ENCODE measurements at places on chromosomes 13 and 19.

DNA sequence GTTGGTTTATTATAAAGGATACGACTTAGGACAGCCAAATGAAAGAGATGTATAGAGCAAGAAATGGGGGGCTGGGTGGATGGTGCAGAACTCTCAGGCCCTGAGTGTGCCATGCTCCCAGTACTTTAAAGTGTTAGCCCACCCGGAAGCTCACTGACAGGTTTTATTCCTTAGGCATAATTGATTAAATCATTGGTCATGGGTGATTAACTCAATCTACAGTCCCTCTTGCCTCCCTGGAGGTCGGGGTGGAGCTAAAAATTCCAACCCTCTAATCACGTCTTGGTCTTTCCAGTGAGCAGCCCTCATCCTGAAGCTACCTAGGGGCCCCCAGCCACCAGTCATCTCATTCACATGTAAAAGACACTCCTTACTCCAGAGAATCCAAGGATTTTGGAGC, 9.9 kb upstream of the LEUTX start:
- no peak for ATAC-seq

GRCh38 chr13:55543053-55543452, 1597.7 kb upstream of the PRR20A start:
- no peak for ATAC-seq

DNA sequence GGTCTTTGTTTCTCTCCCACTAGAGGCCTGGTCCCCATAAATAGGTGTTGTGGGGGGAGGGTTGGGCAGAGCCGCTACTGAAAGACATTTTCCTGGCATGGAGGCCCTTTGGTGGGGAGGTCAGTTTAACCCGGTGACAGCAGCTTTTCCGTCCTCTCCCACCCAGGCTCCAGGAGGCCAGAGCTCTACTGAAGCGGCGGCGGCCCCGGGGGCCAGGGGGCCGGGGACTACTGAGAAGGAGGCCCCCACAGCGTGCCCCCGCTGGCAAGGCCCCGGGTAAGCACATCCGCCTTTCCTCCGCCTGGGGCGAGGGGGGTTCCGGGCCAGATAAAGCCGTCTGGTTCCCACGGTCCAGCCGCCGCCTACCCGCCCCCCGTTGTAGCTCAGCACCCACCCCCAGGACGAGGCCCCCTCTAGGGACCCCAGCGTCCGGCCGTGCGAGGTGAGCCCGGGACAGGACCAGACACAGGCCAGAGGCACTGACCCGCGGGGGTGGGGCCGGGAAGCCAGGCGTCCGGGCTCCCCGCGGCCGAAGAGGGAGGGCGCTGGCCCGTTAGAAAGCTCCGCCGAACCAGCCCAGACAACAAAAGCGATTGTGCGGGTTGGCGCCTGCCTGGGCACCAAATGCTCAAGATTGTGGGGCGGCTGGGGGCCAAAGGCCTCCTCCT, 1.1 kb upstream of the LTBP4 start:
- no peak for ATAC-seq

GRCh38 chr13:62309904-62310303, 894.3 kb upstream of the PCDH20 start:
- ATAC-seq, result no peak

DNA sequence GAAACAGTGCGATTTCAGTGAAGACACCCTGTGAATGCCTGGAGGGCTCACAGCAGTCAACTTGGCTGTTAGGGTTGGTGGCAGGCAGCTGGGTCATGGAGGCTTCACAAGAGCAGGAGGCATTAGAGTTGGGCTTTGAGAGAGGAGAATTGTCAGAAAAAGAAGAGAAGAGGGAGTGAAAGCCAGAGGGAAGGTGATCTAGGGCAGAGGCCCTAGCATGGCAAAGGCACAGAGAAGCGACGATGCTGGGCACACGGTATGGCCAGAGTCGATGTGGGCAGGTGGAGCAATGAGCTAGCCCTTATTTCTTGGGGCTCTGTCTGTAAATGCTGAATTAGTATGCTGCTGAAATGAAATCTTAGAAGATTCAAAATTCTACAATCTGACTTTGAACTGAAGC, 52.6 kb upstream of the OLFM4 start:
- no peak for ATAC-seq

DNA sequence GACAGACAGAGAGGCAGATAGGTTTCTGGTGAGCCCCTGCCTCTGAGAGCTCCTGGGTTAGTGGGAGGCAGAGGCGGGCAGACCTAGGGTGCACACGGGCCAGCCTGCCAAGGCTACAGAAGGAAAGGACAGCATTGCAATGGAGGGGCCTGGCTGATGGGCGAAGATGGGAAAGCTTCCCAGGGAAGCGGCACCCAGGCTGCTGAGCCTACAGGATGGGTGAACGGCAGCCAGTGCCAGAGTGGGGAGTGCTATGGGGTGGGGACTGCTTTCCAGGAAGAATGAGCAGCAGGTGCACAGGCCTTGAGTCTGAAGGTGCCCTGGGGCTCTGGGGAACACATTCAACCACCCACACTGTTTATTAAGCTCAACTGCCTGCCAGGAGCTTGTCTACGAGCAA, 702 bp upstream of the MAG start:
- ATAC-seq, result peak; percentile 21

- no peak for ATAC-seq
These were observed 218.0 kb downstream of the RGCC start for GRCh38 chr13:41675306-41675705.

GRCh38 chr13:20991741-20992520, 69.5 kb downstream of the LATS2 start:
- no peak for ATAC-seq

DNA sequence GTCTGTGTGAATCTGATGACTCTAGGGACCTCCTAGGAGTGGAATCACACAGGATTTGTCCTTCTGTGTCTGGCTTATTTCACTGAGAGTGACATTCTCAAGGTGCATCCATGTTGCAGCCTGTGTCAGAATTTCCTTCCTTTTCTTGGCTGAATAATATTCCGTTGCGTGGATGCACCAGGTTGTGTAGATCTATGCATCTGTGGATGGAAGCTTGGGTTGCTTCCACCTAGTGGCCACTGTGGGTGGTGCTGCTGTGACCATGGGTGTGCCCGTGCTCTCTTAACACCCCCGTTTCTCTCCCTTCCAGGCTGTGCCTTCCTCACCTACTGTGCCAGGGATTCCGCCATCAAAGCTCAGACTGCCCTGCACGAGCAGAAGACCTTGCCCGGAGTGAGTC, 26.2 kb downstream of the CELF5 start:
- ATAC-seq, result peak; percentile 79

- ATAC-seq, result no peak
These were observed 434.1 kb downstream of the ZNF536 start for GRCh38 chr19:30806311-30806710.

GRCh38 chr13:48829536-48829935, 146.2 kb upstream of the FNDC3A start:
- no peak for ATAC-seq

DNA sequence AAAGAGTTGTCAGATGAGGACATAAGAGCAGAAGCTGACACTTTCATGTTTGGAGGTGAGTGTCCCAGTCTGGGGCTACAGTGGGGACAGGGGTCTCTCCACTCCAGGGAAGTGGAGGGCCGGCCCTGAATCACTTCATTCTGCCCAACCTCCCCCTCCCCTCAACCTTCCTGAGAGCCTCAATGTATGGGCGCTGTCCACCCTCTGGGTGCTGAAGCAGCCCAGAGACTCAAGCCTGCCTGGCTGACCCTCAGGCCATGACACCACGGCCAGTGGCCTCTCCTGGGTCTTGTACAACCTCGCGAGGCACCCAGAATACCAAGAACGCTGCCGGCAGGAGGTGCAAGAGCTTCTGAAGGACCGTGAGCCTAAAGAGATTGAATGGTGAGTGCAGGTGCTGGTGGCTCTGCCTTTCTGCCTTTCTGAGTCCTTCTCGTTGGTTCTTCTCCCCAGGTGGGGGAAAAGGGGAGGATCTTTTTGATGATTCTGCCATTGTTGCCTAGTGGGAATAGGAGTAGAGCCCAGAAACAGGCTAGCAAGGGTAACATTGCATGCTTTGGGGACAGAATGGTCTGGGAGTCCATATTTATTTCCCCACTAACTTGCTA, 8.8 kb downstream of the CYP4F8 start:
- ATAC-seq, result no peak

DNA sequence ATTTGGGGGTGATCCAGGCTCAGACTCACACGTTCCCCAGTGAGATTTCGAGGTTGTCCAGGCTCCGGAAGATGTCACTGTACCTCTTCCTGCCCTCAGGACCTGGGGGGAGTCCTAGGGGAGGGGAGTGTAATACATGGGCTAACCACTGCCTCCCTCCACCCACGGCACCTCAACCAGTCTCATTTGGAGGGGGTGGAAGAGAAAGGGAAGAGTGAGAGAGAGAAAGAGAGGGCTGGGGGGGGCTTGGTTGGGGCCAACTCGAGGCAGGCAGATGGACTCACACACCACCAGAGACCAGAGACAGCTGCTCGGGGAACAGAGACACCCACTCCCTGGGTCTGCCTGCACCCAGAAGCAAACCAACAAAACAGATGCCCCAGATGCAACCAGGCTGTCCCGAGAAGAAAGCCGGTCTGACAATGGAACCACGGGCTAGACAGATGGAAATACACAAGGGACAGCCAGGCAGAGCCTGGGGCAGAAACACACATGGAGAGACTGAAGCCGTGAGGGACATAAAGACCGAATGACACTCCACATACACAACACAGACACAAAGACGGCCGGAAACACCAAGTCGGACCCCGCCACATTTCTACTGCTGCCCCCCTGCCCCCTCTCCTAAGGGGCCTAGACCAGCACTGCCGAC, 825 bp downstream of the GMIP start:
- peak; percentile 31 for ATAC-seq

GRCh38 chr19:17797424-17798201, 2.7 kb downstream of the B3GNT3 start:
- ATAC-seq, result peak; percentile 79

- no peak for ATAC-seq
These were observed 420.3 kb upstream of the PCDH9 start for GRCh38 chr13:67650471-67650870.

- ATAC-seq, result no peak
These were observed 886.0 kb upstream of the SLC10A2 start for GRCh38 chr13:103952183-103952582.

DNA sequence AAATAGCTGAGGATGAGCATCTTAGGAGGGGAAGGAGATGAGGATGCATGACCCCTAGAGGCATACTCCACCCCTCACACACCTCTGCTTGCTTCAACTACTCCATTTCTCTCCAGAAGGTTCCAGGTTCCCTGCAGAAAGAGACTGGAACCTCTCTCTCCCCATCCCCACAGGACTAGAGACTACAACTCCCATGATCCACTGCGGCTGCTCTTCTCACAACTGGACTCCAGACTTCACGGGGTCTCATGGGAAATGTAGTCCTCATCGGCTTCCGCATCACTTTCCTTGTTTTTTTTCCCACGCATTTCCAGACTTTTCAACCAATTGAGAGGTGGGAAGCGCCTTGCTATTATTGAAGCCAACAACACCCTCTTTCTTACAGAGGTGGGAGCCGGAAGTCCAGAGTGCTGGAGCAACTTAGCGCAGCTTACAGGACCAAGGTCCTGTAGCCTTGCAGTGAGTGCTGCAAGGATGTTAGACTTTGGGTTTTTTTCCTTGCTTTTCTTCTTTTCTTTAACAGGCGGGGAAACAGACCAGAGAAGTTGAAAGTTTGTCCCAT, 13.9 kb upstream of the CACNG6 start:
- ATAC-seq, result peak; percentile 28

GRCh38 chr19:1616396-1616795, 11.1 kb upstream of the UQCR11 start:
- ATAC-seq, result no peak

- no peak for ATAC-seq
These were observed 20.3 kb downstream of the C19orf81 start for GRCh38 chr19:50669302-50670101.

- no peak for ATAC-seq
These were observed 338 bp downstream of the SLC35E1 start for GRCh38 chr19:16571822-16572331.

- ATAC-seq, result peak; percentile 93
These were observed 182.5 kb upstream of the OBI1 start for GRCh38 chr13:78841358-78841963.

- ATAC-seq, result no peak
These were observed 30.5 kb downstream of the VAV1 start for GRCh38 chr19:6803036-6803404.

DNA sequence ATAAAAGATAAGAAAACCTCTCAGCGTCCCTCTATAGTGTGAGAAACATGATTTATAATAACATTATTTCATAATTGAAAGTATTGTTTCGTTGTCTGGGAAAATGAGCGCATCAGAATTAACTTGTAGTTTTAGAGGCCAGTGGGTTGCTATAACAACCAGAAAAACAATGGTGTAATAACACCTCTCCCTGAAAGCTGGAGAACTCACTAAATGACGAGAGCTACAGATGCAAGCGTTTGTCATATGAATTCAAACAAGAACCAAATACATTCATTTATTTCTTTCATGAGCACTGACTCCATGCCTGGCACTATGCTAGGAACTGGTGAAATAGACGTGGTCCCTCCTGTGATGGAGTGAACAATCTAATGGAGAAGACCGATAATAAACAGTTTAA, 16.3 kb downstream of the KBTBD7 start:
- ATAC-seq, result no peak

- ATAC-seq, result no peak
These were observed 24.8 kb downstream of the MAST3 start for GRCh38 chr19:18122424-18122823.

DNA sequence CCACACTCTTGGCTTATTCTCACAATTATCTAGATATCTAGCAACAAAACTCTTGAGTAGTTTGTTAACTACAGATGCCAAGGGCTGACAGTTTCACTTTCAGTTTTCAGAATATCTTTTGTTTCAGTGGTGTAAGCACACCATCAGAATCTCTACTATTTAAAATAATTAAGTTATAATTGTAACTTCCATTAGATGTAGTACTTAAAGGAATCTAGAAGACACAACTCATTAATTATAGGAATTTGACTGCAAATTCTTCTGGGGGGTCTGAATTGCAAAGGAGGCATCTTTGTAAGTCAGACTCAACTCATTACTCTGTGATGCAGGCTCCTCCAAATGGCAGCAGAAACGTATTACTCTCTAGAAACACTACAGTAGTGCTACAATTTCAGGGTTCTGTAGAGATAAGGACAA, 44.9 kb upstream of the USPL1 start:
- peak; percentile 62 for ATAC-seq

- ATAC-seq, result peak; percentile 82
These were observed 178.2 kb downstream of the KLF12 start for GRCh38 chr13:73955977-73956500.

DNA sequence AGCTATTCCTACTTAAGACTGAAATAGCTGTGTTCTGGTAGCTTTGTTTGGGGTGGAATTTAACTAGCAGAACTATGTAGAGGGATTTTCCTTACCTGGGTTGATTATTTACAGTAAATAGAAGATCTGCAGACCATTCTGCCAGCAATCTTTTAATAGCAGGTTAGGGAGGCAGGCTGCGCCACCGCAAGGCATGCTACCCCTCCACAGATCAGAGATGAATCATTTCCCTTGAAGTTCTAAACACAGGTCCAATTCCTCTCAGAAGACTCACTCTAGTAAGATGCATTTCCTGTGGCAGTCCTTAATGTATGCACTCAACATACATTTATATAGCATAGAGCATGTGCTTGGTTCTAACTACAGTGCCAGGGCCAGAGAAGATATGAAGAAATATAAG, 109.0 kb downstream of the TNFRSF19 start:
- no peak for ATAC-seq

Data from motor neuron (in vitro differentiated cells).